ENCODE measurements at places on chromosomes 4 and X.

GRCh38 chr4:38387819-38388218 lies 276.2 kb upstream of the KLF3 start:
- no peak for DNase-seq

GRCh38 chr4:158652920-158653319 lies 18.8 kb downstream of the C4orf46 start:
- no peak for DNase-seq

DNA sequence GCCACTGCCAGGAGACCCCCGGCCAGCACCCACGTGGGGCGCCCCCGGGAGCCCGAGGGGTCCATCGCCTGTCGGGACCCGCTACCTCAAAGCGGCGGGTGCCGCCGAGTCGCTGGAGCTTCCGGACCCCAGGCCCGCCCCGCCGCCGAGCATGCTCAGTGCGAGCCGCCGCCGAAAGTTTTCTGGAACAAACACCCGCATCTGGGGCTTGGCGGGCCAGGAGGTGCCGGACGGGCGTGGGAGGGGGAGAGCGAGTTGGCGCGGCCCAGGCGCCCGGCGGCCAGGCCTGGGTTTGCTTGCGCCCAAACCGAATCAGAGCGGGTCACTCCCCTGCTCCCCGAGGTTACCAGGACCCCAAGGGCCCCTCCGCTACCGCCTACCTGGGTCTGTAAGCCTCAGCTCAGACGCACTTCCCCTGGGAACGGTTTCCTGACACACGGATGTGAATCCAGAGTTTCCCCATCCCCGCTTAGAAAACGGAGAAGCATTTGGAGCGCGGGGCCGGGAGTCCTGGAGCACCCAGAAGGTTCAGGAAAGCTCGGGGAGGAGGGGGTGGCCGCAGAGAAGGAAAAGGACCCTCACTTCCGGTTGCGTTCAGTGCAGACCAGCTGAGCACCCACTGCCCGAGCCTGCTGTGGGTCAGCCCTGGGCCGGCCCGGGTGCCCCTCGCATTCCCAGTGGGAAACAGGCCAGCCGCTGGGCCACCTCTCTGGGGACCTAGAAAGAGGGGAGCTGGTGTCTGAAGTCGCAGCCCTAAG lies at the start of gene EVC2:
TSS of gene EVC2 (minus strand) at position 111 of the 758 bp plus-strand sequence. CDS start at position 65, 46 bp downstream.
- DNase-seq = no peak

GRCh38 chr4:72969976-72970375 lies 99.5 kb downstream of the COX18 start:
- no peak for DNase-seq

GRCh38 chrX:45056428-45057145 lies 144.1 kb downstream of the DIPK2B start:
- no peak for DNase-seq

GRCh38 chr4:137293281-137293680 lies 239.0 kb downstream of the PCDH18 start:
- no peak for DNase-seq

GRCh38 chr4:10753336-10753735 lies 68.8 kb upstream of the CLNK start:
- no peak for DNase-seq

- no peak for DNase-seq
These were observed 12.7 kb upstream of the RHOXF2B start for GRCh38 chrX:120090208-120090607.

GRCh38 chrX:16444353-16444752 lies 205.6 kb upstream of the S100G start:
- no peak for DNase-seq

DNA sequence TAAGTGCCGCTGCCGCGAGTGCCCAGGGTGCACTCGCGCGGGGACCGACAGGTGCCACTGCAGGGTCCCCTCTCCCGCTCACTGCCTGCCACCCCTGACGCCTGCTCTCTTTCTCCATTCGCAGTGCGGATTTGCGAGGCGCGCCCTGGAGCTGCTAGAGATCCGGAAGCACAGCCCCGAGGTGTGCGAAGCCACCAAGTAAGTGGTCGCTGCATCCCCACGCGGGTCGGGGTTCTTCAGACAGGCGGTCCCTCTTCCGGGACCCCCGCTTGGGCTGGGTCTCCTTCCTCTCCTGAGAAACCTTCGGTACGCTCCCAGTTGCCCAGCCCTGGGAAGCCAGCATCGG lies 547 bp downstream of the GUCY1A1 start:
- DNase-seq = no peak

DNA sequence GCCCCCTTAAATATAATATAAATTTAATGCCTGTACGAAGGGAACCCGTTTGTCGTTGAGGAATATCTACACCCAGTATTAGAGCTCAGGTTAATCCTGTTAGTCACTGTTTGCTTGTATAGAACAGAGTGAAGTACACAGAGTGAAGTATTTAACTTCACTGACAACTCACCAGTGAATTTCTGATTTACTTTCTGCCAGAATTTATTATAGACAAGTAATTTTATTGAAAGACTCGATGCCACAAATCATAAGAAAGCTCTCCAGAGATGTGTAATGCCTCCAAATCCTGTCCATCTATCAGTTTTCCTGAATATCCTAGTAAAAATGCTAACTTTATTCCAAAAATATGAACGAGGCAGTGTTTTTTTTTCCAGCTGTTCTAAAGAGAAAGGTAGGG lies 1.6 kb downstream of the GAB1 start:
- DNase-seq = no peak

DNA sequence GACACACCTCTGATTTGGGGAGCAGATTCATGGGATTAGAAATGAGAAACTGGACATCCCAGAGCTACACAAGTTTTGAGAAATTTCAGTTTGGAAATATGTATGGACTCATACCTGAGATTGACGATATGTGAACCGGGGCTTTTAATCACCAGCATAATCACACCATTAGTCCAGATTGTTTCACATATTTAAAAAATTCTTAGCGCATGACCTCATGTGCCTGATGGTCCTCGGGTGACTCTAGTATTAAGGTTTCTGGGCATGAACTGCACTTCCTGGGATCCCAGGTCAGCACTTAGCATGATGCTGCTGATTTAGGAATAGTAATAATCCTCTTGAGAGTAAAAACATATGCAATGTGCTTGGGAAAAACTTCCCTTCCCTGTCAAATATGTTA lies 91.9 kb upstream of the BCOR start:
- DNase-seq = no peak

DNA sequence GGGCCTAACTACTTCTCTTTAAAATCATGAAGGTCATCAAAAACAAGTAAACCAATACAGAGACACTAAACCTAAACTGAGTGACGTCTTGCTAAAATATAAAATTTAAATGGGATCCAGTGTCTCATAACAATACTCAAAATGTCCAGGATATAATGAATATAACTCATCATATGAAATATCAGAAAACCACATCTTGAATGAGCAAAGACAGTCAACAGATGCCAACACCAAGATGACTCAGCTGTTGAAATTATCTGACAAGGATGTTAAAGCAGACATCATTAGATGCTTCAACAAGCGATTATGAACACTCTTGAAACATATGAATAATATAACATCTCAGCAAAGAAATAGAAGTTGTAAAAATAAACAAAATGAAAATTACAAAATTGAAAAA lies 8.3 kb downstream of the NAP1L2 start:
- DNase-seq = no peak

DNA sequence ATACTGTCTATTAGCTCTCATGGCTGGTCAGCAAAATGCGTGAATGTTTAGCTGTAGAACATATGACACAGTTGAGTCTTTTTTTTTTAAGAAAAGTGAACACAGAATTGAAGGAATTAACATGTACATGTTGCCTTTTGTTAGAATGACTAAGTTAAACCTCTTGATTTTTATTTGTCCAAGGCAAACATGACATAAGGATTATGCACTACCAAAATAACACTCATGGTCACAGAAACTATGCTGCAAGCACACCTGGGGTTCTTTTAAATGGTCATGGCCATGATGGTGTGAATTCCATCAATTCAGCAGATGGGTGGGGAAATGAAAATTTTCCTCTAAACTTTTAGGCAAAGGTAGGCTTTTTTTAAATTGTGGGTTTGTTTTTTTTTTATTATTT lies 80.1 kb upstream of the CXCL13 start:
- no peak for DNase-seq

GRCh38 chr4:89898304-89898716 lies 3.7 kb downstream of the MMRN1 start:
- DNase-seq = no peak

DNA sequence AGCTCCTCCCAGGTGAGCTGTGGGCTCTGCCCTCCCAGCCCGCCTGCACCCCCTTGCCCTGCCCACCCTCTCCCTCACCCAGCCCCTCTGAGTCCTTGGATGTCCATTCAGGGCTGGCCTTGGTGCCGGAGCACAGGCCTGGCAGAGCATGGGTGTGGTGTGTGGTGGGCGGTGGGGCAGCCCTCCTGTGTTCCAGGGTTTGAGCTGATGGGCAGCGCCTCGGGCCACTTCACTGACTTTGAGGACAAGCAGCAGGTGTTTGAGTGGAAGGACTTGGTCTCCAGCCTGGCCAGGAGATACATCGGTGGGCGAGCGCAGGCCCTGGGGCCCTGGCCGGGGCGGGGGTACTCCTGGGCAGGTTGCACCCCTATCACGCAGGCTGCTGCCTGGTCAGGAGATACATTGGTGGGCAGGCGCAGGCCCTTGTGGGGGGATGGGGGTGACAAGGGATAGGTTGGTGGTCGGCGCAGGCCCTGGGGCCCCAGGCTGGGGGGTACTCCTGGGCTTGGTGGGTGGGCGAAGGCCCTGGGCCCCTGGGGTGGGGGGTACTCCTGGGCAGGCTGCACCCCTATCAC lies 7.6 kb upstream of the SLC26A1 start:
- DNase-seq = no peak

DNA sequence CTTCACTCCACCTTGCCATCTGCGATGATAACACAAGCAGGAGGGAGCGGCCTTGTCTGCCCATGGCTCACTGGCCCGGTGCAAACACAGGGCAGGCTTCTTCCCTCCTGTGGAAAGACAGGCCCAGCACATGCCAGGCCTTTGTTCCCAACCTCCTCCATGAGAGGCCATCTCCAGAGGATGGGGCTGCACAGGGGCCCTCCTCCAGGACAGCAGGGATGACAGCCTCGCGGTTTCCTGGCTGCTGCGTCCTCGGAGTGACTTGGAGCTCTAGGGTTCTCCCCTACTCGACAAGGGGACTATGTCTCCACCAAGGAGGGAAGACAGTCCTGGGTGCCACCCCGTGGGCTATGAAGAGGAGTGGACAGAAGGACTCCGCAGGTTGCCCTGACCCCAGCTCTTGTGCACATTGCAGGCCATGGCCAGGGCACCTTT lies 21.8 kb downstream of the RNF212 start:
- no peak for DNase-seq

- DNase-seq = no peak
These were observed 51.2 kb upstream of the CYSLTR1 start for GRCh38 chrX:78378476-78379115.

- no peak for DNase-seq
These were observed 1118.2 kb downstream of the ARAP2 start for GRCh38 chr4:35125995-35126712.

DNA sequence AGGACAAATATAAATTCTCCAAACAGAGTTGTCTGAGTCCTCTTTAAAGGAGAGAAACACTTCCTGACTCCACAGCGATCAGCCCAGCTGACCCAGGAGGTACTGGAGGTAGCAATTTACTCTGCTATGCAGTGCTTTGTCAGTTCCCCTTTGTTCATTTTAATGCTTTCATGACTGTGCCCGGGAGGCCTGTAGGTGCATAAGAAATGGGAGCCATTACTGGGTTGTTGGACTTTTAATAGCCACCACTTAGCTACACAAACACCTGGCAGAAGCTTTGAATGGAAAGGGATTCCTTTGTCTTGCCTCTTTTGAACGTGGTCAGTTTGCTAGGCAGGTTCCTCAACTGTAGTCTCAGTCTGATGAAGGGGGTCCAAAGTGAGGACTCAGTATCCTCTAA lies 59.0 kb upstream of the AFF2 start:
- no peak for DNase-seq

DNA sequence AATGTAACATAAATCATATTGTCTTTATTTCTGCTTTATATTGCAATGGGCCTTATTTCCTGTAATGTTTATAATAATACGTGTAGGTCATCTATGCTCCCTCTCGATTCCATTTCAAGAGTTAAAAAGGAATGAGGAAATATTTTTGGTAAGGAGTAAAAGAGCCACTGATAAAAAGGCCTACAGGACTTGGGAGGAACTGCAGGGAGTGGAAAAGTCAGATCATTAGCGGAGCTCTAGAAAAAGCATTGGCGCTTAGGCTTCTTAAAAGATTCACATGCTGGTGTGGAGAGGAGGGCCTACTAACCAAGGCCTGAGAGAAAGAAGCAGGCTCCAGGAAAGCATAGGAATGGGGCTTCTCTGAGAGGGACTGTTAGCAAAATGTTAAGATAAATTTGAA lies 82.9 kb upstream of the PNPLA4 start:
- DNase-seq = no peak

GRCh38 chr4:71830497-71831190 lies 46.8 kb upstream of the GC start:
- no peak for DNase-seq

DNA sequence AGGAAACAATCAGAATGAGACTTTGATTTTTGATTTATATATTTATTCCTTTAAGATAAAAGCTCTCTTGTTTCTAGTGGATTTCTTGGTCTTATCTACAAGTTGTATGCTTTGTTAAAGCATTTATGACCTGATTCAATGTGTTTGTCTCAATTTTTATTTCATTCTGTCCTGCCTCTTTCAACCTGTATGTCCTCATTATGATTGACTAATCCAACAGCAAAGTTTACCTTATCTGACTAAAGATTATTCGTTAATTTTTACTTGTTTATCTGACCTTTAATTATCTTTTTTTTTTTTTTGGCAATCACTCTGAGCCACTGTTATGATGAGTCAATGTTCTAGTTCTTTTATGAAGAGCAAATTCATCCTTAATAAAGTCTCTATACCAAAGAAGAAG lies 54.9 kb downstream of the UGT2A3 start:
- DNase-seq = no peak

- DNase-seq = no peak
These were observed 67.9 kb downstream of the NHS start for GRCh38 chrX:17442898-17443297.

DNA sequence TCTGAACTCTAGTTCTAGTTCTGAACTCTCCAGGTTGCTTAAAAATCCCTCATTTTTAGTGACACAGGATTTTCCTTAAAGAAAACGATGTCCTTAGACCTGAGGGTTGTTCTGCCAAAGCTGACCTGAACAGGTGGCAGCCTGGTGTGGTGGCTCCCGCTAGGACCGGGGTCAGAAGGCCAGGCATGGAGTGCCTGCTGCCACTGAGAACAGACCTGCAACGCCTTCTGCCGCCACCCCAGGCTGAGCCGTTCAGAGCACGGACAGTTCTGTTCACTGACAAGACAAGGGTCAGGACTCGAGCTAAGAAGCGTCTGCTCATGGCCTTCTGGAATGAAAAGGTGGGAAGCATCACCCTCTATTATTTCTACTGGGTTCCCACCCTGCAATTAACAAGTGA lies 15.8 kb downstream of the DCTD start:
- no peak for DNase-seq

- DNase-seq = no peak
These were observed 138.6 kb upstream of the NAP1L5 start for GRCh38 chr4:88836216-88836615.

- DNase-seq = no peak
These were observed 523.0 kb downstream of the SPRY1 start for GRCh38 chr4:123919576-123920098.

GRCh38 chrX:31243804-31244203 lies 172.0 kb upstream of the FTHL17 start:
- no peak for DNase-seq

All from stimulated activated CD8-positive, alpha-beta memory T cell treated with anti-CD3 and anti-CD28 coated beads, Interleukin-4, amount 100 ng/mL, for 1 hour (primary cell).